ENCODE measurements at places on chromosomes 16 and 17.

GRCh38 chr17:1865252-1866037 is 35.6 kb downstream of the RPA1 start:
- DNase-seq: peak; percentile 39

- peak; percentile 20 for DNase-seq
Measured at GRCh38 chr17:66540131-66540781, 237.8 kb downstream of the PRKCA start.

DNA sequence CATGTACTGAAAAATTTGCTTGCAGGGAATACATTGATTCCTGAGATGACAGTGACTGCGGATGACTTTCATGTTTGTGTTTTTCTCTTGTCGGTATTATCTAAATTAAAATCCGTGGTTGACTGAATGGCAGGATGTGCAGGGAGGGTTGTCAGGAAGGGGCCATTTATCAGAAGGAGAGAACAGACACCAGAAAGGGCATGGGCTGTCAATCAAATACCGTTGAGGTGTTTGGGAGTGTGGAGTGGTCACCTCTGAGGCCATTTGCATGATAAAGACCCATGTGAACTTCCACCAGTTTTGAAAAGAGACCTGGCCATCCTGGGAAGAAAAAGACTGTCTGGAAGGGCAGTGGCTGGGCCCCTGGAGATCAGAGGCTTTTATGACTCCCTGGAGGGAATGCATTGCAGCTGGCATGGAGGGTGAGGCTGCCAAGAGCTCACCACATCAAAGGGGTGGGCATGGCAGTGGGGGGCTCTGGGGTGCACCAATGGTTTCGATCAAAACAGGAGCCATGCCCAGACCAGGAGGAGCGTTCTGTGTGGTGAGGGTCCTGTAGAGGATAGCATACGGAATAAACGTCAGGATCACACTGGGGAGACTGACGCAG is 67.1 kb downstream of the CYLD start:
- no peak for DNase-seq

- no peak for DNase-seq
Measured at GRCh38 chr17:66341462-66341861, 39.0 kb downstream of the PRKCA start.

DNA sequence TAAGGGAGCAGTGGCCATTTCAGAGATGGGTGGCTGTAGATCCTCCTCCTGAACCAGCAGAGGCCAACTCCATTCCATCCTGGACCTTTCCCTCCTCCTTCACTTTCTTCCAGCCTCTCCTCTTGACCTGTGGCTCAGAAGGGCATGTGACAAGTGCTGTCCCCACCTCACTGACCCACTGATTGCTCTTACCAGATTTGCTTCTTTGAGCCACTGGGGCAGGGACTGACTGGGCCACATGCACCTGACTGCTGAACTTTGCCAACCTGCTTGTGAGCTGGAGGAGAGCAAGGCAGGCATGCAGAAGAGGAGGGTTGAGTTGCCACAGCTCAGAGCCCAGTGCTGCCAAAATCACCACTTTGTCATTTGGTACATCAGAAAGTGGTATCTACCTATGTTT is 68.3 kb downstream of the MSI2 start:
- no peak for DNase-seq

GRCh38 chr16:58458606-58459343 is 41.2 kb upstream of the NDRG4 start:
- no peak for DNase-seq

GRCh38 chr17:15926039-15926740 is 18.7 kb upstream of the ADORA2B start:
- no peak for DNase-seq

DNA sequence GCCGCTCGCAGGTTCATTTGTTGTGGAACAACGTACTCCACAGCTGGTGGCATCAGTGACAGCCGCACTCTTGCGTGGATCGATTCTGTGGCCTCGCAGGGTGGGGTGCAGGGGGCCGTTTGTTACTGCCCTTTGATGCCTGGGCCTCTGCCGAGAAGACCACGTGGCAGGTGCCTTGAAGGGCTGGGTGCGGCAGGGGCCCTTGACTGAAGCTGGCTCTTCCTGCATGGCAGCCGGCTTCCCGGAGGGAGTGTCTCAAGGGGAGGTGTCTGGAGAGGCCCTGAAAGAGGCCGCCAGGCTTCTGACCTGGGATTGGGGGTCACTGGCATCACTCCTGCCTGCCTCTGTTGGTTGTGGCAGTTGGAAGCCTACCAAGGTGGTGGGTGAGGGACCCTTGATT is 43.8 kb downstream of the TBCD start:
- DNase-seq: no peak

DNA sequence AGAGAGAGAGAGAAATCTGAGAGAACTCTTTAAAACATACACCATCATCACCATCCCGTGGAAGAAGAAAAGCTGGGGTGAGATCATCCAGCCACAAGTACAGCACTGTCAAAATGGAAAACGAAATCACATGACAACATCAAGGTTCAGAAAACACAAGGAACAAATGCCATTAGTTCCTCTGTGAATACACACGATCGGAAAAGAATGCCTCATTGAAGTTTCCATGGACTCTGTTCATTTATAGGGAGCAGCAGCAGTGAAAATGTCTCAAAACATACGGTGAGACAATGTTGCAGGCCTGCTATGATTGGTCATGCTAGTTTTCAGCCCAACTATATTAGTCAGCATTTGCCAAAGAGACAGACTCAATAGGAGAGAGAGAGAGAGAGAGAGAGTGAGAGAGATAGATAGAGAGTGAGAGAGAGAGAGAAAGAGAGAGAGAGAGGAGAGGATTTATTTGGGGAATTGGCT is 4.4 kb downstream of the CFAP97D1 start:
- no peak for DNase-seq

All from NB4 (cell line).